ENCODE measurements at places on chromosomes 5 and 9.

GRCh38 chr9:137722481-137722880 is 103.7 kb downstream of the EHMT1 start:
- DNase-seq, result no peak

GRCh38 chr5:170390472-170390871 is 1.3 kb upstream of the KCNMB1 start:
- no peak for DNase-seq

- peak; percentile 10 for DNase-seq
These were observed 28.1 kb downstream of the ZNF608 start for GRCh38 chr5:124718380-124718789.

DNA sequence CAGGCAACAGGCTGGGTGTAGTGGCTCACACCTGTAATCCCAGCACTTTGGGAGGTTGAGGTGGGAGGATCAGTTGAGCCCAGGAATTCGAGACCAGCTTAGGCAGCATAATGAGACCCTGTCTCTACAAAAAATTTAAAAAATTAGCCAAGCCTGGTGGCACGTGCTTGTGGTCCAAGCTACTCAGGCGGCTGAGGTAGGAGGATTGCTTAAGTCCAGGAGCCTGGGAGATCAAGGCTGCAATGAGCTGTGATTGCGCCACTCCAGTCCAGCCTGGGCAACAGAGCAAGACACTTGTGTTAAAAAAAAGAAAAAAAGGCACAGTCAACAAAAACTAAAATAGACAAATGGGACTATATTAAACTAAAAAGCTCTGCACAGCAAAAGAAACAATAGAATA is 29.3 kb downstream of the ATP6V0E1 start:
- DNase-seq, result no peak

GRCh38 chr5:173873306-173873922 is 14.7 kb upstream of the CPEB4 start:
- no peak for DNase-seq

GRCh38 chr5:150458802-150459557 is 9.4 kb upstream of the RPS14 start:
- DNase-seq, result peak; percentile 17

DNA sequence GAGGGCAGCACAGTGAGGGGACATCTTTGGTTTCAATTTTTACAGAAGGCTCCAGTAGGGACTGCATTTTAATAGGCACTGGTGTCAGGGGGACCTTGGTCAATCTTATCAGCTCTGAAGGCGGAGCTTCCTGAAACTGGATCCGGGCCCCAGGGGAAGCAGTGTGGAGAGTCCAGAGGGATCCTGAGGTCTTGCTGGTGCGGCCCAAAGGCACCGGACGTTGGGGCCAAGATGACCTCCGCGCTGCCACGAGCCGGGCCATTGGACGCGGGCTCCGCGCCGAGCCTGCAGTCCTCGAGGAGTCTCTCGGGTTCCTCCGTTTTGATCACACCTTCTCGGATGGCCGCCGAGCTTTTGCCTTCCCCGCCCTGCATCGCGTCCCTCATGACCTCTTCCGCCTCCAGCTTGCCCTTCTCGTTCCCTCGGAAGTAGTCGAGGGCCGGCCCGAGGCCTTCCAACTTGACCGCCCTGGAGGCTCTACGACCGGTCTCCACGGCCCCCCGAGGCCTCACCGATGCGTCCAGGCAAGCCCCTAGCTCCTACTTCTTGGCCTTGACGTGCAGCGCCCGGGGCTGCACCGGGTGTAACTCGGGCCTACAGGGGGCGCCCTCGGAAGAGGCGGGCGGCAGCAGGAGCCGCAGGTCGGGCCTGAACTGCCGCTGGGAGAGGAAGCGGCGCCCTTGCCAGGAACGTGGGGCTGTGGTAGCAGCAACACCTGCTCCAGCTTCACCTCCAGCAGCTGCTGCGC is 18.8 kb downstream of the C5orf52 start:
- no peak for DNase-seq

- DNase-seq, result no peak
These were observed 566.5 kb downstream of the LRRC70 start for GRCh38 chr5:63145167-63145566.

- DNase-seq, result no peak
These were observed 11.4 kb upstream of the LECT2 start for GRCh38 chr5:135966165-135966564.

DNA sequence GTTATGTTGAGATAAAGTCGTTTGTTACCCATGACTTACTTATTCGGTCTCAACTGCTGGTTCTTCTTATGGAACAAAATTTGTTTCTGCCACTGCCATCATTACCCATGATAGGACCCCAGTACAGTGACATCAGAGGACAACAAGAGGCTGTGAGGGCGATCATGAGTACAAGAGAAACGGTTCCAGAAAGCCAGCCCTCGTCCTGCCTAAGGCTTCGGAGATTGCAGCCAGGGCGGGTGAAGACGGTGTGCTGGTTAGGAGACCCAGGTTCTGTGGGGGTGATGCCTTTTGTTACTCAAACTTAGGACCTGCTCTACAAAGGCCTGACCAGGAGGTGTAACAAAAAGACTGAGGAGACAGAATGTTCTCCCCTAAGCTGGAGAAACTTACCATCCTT is 10.9 kb downstream of the FYB1 start:
- DNase-seq, result no peak

DNA sequence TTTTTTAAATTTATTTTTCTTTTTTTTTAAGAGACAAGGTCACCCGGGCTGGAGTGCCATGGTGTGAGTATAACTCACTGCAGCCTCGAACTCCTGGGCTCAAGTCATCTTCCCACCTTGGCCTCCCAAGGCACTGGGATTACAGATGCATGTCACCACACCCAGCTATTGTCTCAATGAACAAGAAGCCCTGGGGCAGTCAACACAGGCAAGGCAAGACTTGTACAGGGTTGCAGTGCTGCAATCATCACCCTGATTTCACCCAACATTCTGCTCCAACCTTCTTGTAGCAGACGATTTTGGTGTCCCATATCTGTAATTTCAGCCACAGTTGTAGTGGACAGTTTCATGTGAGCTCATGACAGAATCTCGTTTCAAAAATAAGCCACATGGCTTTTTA is 205.8 kb upstream of the KIF2A start:
- no peak for DNase-seq

GRCh38 chr9:88106492-88106891 is 31.8 kb downstream of the SPATA31C2 start:
- DNase-seq, result no peak

GRCh38 chr5:77209495-77210090 is 887 bp upstream of the PDE8B start:
- no peak for DNase-seq

- no peak for DNase-seq
These were observed 26.0 kb downstream of the SPRY4 start for GRCh38 chr5:142298789-142299188.

- no peak for DNase-seq
These were observed 21.8 kb upstream of the SLC12A7 start for GRCh38 chr5:1133510-1134201.

DNA sequence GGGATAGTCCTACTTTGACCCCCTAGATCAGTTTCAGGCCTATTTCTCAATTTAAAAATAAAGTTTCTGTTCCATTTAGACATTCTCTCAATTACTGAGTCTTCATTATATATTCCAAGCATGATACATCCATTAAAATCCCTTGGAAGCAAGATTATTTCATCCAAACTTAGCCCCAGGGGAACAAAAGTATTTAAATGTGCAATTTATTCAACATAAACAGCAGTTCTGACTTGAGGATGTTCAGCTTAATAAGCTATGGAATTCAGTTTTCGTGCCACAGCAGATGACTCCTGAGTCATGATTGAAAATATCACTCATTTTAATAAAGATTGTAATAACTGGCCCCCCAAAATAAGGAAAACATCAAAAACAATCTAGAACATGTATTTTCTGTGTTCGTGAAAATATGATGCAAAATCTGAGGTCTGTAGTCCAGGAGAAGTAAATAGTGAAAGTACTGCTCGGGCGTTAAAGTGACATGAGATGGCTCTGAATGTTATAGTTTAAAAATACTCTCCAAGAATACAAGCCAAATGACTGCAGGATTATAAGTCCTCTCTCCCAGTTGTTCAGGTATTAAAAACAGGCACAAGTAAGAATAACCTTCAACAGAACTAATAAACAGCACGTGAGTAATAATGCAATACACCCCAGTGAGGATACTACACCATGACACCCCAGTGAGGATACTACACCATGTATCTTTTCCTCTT is 67.1 kb downstream of the RETREG1 start:
- DNase-seq, result no peak

GRCh38 chr9:120410925-120411501 is 169.0 kb downstream of the CDK5RAP2 start:
- no peak for DNase-seq

DNA sequence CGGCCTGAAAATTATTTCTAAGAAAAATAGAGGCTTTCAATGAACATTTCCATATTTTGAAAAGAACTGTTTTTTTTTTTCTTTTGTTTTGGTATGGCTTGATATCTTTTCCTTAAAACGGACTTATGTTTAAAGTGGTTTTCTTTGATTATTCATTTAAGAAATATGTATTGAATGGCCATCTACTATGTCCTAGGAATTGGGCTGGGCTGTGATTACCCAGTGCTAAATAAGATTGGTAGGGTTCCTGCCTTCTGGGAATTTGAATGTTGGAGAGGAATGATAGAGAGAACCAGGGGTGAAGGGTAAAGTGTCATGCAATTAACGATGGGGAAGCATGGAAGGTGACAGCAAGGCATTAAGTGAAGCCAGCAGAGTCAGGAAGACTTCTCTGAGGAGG is 33.2 kb downstream of the TNFSF8 start:
- no peak for DNase-seq

DNA sequence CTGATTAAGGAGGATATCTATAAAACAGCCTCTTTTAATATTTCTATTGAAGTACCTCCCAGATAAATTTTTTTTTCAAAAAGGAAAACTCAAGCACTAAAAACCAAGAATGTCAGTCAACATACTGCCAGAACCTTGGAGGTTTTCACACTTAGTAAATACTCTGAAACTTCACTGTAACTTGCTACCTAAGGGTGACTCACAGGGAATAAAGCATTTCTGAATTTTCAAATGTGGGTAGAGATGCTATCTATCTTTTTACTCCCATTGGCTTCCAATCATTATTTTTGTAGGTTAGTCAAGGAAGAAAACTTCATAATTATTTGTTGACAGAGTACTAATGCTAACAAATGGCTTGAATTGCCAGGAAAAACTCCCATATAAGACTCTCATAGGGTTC is 46.1 kb downstream of the SLC25A46 start:
- no peak for DNase-seq

DNA sequence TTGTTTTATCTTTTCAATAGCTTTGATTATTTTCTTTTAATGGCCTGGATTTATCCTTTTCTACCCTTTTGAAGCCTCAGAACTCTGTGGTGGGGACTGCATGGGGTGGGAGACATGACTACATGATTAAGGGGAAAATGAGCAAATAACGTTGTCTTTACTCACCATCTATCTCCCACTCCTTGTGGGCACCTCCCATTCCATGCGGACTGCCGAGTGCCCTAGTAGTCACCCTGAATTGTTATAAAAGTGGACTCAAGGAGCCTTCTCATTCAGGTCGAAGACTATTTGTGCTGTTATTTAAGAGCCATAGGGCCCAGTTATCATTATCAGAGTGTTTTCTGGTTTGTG is 281.8 kb downstream of the MLLT3 start:
- DNase-seq, result no peak

- no peak for DNase-seq
These were observed 728 bp upstream of the SLC1A1 start for GRCh38 chr9:4489562-4489918.

- no peak for DNase-seq
These were observed 25.2 kb upstream of the FOCAD start for GRCh38 chr9:20658677-20659473.

- no peak for DNase-seq
These were observed 1992.1 kb upstream of the NUDT12 start for GRCh38 chr5:105554568-105555169.

DNA sequence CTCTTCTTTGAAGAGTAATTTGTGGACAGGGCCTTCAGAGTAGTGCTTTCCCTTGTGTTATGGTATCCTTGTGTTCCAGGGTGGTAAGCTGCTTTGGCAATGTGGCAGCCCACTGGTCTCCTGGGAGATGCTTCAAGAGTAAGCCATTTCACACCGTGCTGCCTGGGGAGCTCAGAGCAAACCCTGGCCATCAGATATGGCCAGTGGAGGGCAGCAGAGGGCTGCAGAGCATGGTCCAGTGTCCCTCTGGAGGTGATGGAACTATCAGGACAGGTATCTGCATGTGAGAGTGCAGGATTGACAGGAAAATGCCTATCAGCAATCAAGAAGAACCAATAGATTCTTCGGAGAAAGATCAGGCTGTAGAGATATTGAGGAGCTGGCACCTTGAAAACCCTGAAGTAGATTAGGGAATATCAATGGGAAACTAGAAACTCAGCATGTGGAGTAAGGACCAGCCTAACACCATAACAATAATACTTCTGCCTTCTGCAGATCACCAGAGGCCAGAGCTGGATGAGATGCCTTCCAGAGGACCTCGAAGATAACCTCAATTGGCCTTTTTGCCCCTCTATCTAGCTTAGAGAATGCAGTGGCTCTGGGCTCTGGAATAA is 90.8 kb downstream of the PLPPR1 start:
- peak; percentile 54 for DNase-seq

- DNase-seq, result no peak
These were observed 86.2 kb downstream of the LURAP1L start for GRCh38 chr9:12860998-12861397.

DNA sequence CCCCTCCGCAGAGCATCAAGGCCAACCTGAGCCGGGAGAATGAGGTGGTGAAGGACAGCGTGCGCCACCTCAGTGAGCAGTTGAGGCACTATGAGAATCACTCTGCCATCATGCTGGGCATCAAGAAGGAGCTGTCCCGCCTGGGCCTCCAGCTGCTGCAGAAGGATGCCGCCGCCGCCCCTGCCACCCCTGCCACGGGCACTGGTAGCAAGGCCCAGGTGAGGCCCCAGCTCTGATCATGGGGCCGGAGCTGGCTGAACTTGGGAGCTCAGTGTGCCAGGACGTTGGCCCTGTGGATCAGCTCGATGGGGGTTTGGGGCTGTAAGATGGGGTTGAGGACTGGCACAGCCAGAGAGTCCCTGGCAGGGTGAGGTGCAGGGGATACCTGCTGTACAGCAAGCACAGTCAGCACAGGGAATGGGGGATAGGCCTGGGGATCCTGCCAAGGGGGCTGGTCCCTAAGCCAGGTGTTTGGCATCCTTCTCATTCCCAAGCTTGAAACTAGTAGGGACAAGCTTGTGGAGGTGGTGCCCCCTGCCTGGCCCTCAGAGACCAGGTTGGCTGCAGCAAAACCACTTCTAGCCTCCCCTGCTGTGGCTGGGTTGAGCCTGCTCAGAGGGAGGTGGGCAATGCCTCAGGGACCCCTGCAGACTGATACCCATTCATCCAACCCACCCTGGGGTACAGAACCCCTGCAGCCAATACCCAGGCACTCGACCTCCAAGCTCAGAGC is 22.5 kb downstream of the OLFML2A start:
- DNase-seq, result no peak

DNA sequence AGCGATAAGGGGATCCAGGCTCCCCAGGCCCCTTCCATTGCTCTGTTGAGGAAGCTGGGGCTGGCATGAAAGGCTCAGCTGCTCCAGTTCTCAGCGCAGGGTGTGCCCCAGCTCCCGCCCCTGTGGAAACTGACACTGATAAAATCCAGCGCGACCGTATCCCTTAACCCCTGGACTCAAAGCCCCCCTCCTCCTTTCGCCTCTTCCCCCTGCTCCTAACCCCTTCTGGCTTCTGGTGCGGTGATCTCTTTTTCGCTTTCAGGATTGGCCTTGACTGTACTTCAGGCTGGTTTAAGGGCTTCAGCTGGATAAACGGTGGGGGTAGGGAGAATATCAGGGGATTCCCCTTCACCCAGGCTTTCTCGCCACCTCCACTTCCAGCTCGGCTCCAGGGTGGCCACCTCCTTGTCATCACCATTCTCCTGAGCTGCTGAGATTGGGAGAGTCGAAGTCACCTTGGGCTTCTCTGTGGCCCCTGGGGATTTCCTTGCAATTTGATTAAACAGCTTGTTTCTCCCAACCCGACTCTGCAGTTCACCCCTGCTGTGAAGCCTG is 843 bp downstream of the BSPRY start:
- no peak for DNase-seq

All from NCI-H2171 (cell line).